ENCODE measurements at places on chromosomes 16 and 17. TPM values are rescaled to one million over a fixed set of nuclear protein-coding genes. Genes with fewer than 3 reads are reported as not detected.

The LRRC36 gene
- total RNA-seq: 27.4 TPM

The THOC6 gene
- total RNA-seq: 31.4 TPM

The PABPN1L gene
- not detected for total RNA-seq

- no peaks in the 10 kb centered on the region for H3K36me3 ChIP-seq
- no peaks in the 10 kb centered on the region for H3K4me1 ChIP-seq
- no peak for DNase-seq
- no peak overlapping the region for H3K27ac ChIP-seq
- H3K4me3 ChIP-seq: no peak overlapping the region
Observed at GRCh38 chr17:69712801-69713311, 298.4 kb downstream of the MAP2K6 start.

DNA sequence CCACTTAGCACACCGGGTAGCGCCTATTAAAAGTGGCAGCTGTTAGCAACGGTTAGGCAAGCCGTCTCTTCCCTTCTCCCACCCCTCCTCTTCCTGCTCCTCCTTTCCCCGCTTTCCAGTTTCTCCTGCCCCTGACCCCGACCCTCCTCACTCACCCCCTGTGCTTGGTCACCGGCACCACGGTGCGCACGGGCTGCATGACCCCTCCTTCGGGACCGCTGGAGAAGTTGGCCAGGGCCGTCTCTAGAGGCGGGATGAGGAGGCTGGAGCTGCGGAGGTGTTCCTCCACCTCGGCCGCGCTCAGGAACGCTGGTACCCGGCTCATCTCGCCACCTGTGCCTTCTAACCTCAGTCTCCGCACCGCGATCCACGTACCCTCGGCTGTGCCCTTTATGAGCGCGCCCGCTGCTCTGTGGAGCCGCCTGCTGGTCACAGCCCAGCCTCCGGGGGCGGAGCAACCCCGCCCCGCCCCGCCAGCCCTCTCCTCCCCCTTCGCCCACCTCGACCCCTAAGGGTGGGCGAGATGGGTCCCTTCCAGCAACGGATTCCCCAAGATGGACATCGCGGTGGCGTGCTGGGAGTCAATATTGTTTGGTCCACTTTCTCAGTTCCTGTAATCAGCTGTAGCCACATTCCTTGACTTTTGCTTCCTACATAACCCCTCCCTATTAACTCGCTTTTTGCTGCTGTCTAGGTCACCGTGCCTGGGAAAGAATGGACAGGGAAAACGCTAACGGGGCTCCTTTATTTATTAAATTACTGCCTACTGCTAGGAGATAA, at the start of gene CRYM:
Gene CRYM (minus strand): TSS at position 364 of the 780 bp plus-strand sequence. CDS start 39 bp downstream, at position 325.
- H3K4me1 ChIP-seq: no peaks in the 10 kb centered on the region
- no peak within 1 kb of the TSS for H3K27ac ChIP-seq
- peak; percentile 83 for DNase-seq

DNA sequence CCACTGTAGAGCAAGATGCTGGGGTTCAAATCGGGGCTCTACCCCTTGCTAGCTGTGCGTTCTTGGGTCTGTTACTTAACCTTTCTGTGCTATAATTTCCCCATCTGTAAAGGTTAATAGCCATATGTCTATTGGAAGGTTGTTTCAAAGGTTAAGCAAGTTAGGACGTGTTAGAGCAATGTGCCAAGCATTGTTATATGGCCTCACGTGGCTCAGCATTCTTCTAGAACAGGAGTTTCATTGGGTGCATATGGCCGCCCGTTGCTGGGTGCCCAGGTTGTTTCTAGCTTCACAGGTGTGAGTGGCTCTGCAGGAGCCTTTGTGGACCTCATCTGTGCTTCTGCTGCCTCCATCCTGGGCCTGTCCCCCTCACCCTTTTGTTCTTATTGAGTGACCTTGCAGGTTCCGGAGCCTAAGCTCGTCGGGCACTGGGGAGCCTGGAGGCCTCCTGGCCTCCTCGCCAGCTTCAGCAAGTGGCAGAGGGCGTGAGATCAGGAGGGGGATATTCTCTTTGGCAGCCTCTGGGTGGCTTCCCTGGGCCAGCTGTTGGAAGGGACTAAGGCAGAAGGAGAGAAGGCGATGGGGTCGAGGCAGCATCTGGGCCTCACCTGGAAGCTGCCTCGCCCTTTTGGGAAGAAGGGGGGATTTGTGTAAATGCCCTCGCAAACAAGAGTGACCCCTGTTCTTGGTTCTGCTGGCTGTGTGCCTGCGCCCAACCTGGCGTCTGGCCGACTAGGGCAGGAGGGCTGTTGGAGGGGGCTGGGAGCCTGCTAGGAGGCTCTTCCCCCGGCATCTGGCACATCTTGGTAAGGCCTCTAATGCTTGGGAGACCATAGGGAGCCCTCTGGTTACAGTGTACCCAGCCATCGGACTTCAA, 80.2 kb upstream of the CIBAR2 start:
- no peaks in the 10 kb centered on the region for H3K36me3 ChIP-seq
- H3K27me3 ChIP-seq: no peaks in the 10 kb centered on the region
- no peak overlapping the region for H3K4me3 ChIP-seq
- peaks cover 15% of the 10 kb centered on the region for H3K4me1 ChIP-seq

- H3K4me1 ChIP-seq: peaks cover 18% of the 10 kb centered on the region
- no peaks in the 10 kb centered on the region for H3K27me3 ChIP-seq
- no peak overlapping the region for H3K27ac ChIP-seq
- H3K4me3 ChIP-seq: no peak overlapping the region
- H3K36me3 ChIP-seq: no peaks in the 10 kb centered on the region
Observed at GRCh38 chr16:15653227-15653626, 3.2 kb downstream of the NDE1 start.

DNA sequence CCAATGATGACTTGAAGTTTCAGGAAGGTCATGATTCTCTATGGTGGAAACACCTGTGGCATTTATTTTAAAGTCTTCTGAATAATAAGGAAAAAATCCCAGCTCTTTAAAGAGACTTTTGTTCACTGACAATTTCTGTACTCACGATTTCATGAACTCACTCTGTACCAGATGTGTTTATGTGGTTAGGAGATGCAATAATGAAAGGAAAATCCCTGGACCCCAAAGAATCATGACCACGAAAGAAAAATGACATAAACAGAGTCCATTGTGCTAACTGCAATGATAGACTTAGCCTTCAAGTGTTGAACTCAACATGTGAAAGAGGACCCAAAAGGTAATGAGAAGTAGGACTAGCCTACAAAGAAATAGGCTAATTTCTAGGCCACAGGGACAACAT, 947.5 kb downstream of the CDH11 start:
- H3K4me1 ChIP-seq: no peaks in the 10 kb centered on the region
- H3K4me3 ChIP-seq: no peak overlapping the region
- no peak overlapping the region for H3K27ac ChIP-seq
- no peaks in the 10 kb centered on the region for H3K36me3 ChIP-seq

GRCh38 chr16:19361587-19361986, 56.1 kb upstream of the TMC5 start:
- no peak for DNase-seq
- H3K4me3 ChIP-seq: no peak overlapping the region

- H3K27me3 ChIP-seq: peaks cover 10% of the 10 kb centered on the region
- no peak overlapping the region for H3K27ac ChIP-seq
- no peaks in the 10 kb centered on the region for H3K36me3 ChIP-seq
- no peak overlapping the region for H3K4me3 ChIP-seq
- peaks cover 8% of the 10 kb centered on the region for H3K4me1 ChIP-seq
- no peak for DNase-seq
Observed at GRCh38 chr17:48494335-48494734, 36.5 kb downstream of the HOXB1 start.

Measured in upper lobe of right lung (tissue), 1 donor.